ENCODE measurements at places on chromosomes 16 and 17.

GRCh38 chr17:81221842-81222619 is 734 bp downstream of the CEP131 start:
- DNase-seq = no peak

DNA sequence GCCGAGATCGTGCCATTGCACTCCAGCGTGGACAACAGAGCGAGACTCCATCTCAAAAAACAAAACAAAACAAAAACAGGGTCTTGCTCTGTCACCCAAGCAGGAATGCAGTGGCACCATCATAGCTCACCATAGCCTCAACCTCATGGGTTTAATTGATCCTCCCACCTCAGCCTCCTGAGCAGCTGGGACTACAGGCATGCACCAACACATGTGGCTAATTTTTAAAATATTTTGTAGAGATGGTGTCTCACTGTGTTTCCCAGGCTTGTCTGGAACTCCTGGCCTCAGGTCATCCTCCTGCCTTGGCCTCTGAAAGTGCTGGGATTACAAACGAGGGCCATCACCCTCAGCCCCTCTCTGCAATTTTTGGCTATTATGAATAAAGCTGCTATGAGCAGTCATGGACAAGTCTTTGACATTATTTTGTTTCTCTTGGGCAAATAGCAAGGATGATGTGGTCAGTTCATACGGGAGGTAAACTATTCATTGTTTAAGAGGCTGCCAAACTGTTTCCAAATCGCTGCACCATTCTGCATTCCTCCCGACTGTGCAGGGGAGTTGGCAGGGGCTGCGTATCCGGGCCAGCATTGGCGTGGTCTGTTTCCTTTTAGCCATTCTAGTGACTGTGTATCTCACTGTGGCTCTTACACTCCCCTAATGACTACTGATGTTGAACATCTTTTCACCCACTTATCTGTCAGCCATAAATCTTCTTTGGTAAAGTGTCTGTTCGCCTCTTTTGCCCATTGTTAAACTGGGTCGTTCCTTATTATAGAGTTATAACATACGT is 21.1 kb downstream of the EIF4A3 start:
- no peak for DNase-seq

GRCh38 chr17:79203016-79203415 is 128.4 kb downstream of the ENGASE start:
- DNase-seq = no peak

DNA sequence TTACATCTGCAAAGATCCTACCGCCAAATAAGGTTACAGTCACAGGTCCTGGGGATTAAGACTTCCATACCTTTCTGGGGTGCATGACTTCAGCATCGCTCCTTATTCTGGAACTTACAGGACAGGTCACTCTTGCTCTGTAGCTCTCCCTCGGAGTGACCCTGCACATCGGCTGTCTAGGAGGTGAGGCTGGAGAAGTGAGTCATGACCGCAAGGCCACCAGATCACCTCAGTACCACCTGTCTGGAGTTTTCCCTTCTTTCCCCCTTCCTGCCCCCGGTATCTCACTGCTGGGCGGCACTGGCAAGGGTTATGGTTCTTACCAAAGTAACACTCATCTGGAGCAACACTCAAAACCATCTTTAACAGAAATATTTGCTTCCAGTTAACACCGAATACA is 374.8 kb downstream of the SLC39A11 start:
- no peak for DNase-seq

- DNase-seq = no peak
Measured at GRCh38 chr16:12920739-12921138, 19.3 kb downstream of the SHISA9 start.

DNA sequence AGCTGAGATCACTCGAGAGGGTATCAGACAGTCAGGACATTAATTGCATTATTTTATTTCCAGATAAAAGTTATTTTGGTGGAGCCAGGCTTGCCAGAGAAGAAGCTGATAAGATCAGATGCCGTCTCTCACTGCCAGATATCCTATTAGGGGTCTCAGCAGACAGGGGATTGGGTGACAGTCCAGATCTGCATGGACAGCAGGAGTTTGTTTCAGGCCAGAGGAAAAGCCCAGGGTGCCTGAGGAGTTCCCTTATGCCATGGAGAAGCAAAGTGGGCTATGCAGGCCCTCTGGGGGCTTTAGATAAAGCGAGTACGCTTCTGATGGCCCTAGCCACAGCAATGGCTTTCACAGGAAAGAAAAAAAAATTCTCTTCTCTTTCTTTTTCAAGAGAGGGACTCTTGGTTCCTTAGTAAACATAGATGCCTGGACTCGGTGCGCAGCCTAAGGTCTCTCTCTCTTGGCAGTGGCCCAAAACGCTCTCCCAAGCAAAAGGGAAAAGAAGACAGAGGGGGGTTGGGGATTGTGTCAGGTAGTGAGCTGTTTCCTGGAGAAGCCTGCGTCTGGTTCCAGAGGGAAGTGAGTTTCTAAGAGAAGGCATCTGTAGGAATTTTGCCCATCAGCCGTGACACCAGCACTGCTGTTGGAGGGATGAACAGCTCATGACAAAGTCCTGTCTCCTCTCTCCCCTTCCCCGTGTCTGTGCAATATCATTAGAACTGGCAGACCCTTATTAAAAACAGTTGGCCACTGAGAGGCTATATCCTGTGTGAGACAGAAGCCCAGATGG is 166.3 kb upstream of the FOXF1 start:
- DNase-seq = no peak

DNA sequence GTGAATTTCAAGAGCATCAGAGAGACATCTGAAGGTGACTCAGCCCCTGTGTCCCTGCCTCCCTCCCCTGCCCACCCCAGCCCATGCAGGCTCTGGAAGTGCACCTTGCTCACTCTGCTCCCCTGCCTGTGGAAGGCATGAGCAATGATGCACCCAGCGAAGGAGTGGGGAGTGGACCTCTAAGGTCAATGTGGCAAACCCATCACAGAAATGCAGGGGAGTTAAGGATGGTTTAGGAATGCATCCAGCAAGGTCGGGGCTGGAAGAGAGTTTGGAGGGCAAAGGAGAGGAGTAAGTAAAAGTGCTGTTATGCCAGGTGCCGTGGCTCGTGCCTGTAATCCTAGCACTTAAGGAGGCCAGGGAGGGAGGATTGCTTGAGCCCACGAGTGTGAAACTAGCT is 61.9 kb downstream of the CYB5B start:
- DNase-seq = no peak

DNA sequence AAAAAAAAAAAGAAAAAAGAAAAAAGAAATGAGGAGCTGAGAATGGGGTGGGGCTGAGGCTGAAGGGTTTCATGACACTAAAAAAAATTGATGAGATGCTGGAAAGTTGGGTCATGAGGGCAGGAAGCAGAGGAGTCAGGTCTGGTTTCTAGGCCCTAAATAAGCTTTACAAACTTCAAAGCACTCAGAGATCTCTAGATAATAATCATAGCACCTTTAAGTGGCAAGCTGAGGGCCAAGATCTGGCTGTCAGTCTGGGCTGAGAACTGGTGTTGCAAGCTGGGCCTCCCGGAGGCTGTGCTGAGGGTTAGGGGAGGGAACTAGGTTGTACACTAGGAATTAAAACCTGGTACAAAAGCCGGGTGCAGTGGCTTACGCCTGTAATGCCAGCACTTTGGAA is 6.4 kb downstream of the ZNF764 start:
- no peak for DNase-seq

DNA sequence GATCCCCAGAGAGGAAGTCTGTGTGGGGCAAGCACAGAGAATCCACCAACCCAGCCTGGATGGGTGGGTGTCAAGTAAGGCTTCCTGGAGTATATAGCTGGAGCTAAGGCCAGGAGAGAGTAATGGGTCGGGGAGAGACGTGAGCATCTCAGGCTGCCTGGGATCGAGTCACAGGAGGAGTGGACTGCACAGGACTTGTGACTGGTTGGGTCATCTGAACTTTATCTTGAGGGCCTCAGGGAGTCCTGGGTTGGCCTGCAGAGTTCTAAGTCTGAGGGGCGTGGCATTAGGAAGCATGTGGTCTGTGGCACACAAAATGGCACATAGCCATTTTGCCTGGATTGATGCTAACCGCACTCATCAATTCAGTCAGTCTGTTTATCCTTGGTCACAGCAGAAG is 1.5 kb downstream of the PLA2G15 start:
- DNase-seq = no peak

- no peak for DNase-seq
Measured at GRCh38 chr16:85083051-85083639, 29.1 kb downstream of the CIBAR2 start.

DNA sequence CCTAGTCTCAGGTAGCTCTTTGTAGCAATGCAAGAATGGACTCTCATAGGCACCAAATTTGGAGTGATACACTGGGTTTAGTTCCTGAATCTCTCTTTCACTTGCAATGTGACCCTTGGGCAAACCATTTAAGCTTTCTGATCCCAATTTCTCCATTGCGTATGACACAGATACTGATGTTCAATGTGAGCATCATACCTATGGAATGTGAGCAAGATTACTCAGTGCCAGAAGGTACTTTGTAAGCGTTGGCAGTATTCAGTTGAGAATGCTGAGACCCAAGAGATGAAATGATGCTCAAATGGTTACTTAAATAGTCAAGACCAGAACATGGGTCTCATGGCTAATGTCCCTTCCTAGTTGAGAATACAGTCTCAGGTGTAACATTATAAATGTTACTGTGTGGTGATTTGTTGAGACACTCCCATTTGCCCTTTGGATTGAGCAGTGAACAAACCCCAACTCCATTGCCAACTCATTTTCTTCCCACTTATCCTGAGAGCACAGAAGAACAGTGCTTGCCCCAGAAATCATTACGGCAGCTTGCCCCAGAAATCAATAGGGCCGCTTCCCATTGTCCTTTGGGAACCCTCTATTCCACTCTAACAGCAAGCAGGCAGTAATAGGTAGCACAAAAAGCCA is 134.1 kb downstream of the SOX9 start:
- DNase-seq = no peak

- DNase-seq = no peak
Measured at GRCh38 chr17:19000531-19001325, 3.8 kb downstream of the FAM83G start.

- DNase-seq = no peak
Measured at GRCh38 chr16:81431554-81432353, 12.9 kb upstream of the CMIP start.

DNA sequence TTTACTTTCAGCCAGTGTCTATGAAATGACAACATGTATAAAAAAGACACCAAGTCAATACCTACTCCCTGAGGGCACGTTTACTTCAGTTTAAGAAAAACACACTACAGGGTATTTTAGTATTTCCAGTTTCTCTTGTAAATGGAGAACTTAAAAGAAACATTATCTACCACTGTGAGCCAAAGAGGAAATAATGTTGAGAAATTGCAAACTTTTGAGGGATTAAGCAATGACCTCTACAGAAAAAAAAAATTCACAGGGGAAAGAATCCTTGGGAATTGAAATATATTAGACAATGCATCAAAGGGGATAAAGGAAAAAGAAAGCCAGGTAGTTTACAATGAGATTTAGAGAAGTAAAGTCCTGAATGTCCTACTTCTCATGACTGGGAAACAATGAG is 126.0 kb downstream of the KCNJ2 start:
- DNase-seq = no peak

GRCh38 chr17:60049936-60050335 is 28.8 kb downstream of the HEATR6 start:
- no peak for DNase-seq

DNA sequence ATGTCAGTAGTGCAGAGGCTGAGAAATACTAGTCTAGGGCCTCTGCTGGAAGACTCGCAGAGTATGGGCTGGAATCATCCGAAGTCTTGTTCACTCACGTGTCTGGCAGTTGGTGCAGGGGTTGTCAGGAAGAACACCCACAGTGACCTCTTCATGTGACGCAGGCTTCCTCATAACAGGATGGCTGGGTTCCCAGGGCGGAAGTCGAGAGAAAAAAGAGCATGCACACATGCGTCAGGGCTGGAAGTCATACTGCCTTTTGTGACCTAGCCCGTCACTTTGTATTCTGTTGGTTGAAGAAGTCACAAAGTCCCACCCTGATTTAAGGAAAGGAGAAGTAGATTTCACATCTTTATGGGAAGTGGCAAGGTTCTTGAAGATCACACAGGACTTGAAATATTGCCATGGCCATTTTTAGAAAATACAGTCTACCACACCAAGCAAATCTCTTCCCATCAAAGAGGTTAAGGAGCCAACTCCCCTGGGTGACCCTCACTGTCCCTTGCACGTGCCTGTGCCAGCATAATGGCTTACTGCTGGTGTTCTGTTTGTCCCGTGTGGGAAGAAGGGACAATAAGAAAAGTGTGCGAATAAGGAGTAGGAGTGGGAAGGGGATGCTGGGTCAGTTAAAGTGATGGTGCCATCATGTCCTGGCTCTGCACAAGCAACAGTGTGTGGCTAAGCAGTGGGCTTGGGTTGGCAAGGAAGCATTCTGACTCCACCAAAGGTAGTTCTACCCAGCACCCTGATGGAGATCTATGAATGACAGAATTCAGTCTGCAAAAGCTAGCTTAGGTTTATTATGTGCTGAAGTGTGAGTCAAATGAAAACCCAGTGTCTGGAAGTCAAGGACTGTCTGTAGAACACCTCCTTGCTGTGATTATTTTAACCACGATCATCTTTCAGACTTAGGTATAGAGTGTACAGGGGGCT is 28.1 kb downstream of the HEATR3 start:
- no peak for DNase-seq

GRCh38 chr16:11870399-11870798 is 19.1 kb upstream of the RSL1D1 start:
- no peak for DNase-seq

DNA sequence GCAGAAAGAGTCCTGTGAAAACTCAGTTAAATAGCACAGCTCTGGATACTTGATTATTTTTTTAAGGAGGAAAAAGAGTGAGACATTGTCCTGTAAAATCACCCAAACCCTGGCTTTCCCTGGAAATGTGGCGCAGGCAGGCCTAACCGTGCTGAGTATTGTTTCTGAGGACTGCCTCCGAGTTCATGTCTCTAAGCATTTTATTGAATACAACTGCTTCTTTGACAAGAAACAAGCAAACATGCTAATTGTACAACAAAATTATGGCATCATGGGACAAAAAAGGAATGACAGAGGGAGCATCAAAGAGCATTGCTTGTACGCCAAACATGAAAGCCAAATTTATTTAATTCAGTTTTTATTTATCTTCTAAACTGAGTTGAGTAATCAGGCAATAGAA is 64.5 kb upstream of the HSBP1 start:
- no peak for DNase-seq

DNA sequence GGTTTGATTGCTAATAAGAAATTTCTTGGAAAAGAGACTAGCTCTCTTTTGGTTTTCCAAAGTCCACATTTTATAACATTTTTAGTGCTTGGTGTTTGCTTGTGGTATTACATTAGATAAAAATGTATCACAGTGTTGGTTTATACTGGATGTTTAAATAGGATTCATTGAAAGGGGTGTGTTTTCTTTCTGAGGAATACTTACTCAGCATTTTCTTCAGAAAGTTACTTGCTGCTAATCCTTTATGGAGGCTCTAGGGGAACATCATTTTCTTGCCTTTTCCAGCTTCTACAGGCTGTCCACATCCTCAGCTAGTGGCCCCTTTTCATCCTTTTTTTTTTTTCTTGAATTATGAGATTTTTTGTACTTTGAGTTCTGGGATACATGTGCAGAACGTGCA is 834 bp upstream of the KRT39 start:
- no peak for DNase-seq

Measured in NCI-H1048 (cell line).